ENCODE measurements at places on chromosomes 13 and 19. TPM values are rescaled to one million over a fixed set of nuclear protein-coding genes. Genes with fewer than 3 reads are reported as not detected.

ZNF773 gene
- total RNA-seq = 10.6 TPM

RASIP1 gene
- 0.31 TPM for total RNA-seq

ZNF132 gene
- total RNA-seq = 4.8 TPM

SLC15A1 gene
- total RNA-seq = not detected

SYCN gene
- not detected for total RNA-seq

DNA sequence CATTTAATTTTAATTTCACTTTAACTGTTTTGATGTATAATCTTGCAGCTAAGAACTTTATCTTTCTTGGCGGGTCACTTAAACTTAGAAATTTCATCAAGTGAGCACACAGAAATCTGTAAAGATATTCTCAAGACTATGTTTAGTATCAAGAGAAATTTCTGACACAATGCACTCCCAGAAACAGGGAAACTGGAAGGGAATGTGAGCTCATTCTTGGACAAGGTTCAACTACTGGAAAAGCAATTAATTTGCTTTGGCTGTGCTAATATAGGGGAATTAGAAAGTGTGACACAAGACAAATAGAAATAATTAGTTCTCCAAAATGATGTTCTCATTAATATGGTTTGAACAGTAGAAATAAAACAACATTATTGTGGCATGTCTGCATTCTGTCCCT lies 402.3 kb downstream of the DACH1 start:
- DNase-seq = no peak

DNA sequence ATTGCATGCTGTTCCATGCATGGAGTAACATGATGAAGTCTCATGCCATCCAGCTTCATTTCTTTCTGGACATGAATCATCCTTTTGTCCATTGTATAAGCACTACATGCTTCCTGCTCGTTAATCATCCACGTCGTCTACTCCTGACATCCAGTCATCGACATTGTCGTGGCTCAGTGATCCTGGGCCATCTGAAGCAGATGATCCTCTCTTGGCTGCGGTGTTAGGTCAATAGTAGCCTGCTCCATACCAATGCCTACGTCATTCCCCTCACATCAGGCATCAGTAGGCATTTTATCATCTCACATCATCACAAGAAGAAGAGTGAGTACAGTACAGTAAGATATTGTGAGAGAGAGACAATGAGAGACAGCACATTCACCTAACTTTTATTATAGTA lies 7.9 kb upstream of the MYO16 start:
- DNase-seq = no peak

- no peak for DNase-seq
These were observed 23.3 kb upstream of the C13orf46 start for GRCh38 chr13:113996912-113997745.

DNA sequence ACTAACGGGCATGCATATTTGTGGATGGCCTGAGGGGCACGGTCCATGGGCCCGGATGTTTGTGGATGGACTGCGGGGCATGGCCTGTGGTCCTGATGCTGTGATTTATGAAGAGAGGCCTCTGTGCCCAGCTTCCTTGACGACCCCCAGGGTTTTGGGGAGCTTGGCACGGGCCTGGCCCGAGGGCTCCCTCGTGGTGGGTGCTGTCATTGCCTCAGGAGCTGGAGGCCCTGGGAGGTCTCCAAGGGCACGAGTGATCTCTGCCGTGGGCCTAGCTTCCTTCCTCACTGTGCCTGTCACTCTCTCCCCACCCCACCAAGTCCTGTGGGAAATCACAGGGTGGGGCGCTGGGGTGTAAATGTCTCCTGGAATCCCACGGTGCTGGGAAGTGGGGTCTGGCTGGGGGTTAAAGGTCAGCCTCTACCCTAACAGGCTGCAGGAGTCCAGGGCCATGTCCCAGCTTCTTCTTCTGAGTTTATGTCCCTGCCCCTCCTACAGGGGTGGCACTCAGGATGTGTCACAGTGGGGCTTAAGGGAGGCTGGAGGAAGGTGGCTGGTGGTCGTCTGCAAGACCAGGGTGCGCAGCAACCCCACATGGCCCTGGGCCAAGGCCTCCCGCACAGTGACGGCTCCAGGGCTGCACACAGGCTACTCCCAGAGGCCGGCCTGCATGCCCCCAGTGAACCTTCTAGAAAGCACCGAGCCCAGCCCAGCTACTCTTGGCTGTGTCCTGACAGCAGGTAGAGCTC lies 27.6 kb upstream of the RANBP3 start:
- no peak for DNase-seq

DNA sequence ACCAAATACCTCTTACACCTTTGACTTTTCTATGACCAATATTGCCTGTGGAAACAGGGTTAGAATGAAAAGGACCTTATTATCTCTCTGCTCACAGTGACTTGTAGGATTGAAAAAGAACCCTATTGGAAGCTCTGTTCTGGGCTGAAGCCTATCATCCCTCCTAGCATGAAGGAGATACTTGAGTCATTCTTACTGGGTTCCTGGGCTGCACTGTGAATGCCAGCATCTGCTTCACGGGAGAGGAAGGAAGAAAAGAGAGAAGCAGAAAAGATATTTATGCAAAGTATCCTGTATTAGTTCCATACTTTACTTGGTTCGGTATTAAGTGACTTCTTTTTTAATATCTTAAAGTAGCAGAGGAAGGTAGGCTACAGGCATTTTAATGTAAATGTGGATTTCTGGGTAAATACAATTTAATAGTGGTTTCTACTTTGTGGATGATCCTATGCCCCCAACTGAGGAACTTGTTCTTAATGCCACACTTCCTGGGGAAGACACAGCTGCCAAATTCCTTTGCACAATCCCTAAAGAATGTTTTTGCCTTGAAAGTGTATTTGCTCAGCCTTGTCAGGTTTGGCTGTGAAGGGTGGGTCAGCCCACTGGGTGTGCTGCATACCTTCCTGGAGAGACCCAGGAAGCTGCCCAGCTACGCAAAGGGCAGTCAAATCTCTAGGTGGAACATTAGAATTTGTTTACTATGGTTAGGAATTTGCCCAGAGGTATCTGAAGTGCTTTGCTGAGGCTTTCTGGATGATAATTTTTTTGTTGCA lies 13.7 kb upstream of the SCEL start:
- DNase-seq = no peak

DNA sequence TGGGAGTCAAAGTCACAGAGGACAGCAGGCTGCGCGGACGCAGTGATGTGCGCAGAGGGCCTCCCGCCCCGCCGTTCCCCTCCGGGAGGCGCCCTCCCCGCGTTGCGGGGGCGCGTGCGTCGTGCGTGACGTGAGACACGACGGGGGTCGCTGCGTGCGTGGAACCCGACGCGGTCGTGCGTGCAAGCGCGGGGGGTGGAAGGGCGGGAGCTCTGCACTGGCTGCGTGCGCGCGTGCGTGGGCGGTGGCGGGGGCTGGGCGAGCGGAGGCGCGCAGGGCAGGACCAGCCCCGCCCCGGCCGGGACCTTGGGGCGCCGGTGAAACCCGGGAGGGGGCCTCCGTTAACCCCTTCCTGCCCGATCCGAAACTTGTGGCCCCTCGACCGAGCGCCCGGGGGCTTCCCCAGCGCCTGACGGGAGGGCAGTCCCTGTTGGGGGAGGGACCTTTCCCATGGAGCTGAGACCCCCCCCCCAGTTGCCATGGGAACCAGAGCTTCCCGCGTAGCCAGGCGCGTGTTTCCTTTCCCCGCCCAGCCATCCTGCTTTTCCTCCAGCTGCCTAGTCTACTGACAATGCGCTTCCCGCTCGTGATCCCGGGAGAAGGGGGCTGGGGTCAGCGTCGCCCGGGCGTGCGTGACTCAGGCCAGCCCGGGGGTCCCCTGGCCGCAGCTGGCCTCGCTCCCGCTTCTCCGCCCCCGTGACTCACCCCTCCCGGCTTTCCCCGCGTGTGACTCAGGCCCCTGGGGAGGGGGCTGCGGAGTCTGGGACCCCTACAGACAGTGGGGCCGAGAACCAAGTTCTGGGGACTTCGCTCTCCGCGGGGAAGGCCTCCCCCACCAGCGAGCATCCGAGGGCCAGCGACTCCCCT lies 7.3 kb upstream of the HOOK2 start:
- peak; percentile 87 for DNase-seq

DNA sequence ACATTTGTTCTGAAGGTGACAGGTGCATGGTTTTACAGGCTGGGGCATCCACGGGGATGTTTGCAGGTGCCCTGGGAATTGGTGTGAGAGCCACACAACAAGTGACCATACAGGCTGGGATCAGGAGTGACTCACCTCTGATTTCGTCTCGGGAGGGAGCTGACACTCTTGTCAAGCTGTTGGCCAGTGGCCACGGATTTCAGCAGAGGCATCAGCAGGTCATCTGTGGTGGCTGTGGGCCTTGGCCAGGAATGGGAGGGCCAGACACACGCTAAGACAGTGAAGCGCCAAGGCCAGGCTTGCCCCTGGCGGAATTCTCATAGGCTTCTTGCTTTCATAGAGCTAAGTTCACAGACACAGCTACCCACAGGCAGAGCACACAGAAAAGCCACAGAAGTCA lies 108.6 kb downstream of the HSPH1 start:
- DNase-seq = no peak

DNA sequence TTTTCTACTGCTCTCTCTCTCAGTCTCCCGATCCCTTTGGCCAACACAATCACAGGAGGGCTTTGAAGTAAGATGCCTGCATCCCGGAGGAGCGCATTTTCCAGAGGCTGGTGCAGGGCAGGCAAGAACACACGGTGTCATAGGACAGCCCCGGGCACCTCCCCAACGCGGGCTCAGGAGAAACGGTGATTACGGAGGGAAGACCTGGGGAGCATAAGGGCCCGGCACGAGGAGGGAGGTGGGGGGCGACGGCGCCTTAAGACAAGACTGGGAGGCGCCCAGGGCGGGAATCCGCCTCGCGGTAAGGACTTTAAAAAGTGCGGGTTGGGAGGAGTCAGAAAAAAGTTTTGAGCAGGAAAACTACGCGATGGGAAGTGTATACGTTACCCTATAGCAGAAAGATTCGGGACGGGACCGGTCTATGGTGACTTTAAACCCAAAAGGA lies 18.7 kb upstream of the ZNF888 start:
- peak; percentile 23 for DNase-seq

- no peak for DNase-seq
These were observed 22.3 kb upstream of the CYSLTR2 start for GRCh38 chr13:48631441-48631840.

- no peak for DNase-seq
These were observed 955 bp downstream of the IL4I1 start for GRCh38 chr19:49895566-49896297.

DNA sequence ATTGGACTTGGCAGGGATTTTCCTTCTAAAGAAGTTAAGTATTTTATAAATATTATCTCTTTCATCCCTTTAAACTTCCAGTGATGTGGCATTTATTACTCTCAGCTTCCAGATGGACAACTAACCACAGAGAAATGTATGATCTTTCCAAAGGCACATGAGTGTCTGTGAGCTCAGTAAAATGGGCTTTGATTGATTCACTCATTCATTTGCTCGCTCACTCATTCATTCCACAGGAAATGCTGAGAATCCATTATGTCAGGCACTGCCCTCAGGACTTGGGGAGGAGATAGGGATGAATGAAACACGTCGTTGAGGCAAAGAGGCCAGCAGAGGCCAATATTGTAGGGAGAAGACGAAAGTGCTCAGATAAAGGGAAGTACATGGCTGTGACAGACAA lies 359.3 kb downstream of the EFNB2 start:
- DNase-seq = no peak

Data from activated CD4-positive, alpha-beta T cell treated with anti-CD3 and anti-CD28 coated beads, Interleukin-2, amount 10 ng/mL, durations not matched to agents 7 days and 5 days (primary cell).